ENCODE measurements at places on chromosomes 2 and 18.
A peak's percentile ranks its signal among the peaks of the same experiment; 100 is the strongest.

GRCh38 chr18:45386041-45386655 is 229.1 kb upstream of the SLC14A2 start:
- DNase-seq: no peak

GRCh38 chr2:36808386-36809068 is 112.0 kb downstream of the VIT start:
- DNase-seq: no peak

DNA sequence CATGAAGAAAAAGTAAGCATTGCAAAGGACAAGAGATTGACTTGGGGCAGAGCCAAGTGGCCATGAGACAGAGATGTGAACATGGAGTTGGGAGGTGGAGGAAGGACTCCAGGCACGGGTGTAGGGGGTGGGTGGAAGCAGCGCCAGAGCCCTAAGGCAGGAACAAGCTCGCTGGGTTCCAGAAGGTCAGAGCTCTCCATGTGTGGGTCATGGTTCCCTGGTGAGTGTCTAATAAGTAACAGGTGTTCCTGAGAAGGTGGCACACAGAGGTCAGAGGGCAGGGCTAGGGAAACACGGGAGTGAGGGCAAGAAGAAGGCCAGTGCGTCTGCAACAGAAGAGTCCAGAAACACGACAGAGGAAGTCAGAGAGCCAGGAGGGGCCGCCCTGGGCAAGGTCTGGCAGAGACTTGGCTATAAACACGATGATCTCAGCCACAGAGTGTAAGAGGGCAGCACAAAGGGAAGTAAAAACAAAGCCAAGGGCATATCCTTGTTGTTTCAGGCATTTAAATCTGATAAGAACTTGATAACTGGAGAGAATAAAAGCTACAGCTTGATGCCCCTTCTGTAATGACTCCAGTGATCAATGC is 260.8 kb downstream of the TGIF1 start:
- DNase-seq: peak; percentile 7

- no peak for DNase-seq
Measured at GRCh38 chr2:232528746-232529460, 2.9 kb downstream of the CHRND start.

- DNase-seq: peak; percentile 42
Measured at GRCh38 chr18:32040936-32041335, 22.3 kb downstream of the RNF125 start.

GRCh38 chr2:215812966-215813365 is 200.4 kb downstream of the MREG start:
- DNase-seq: no peak

- no peak for DNase-seq
Measured at GRCh38 chr18:24293254-24293653, 104.4 kb downstream of the OSBPL1A start.

- DNase-seq: no peak
Measured at GRCh38 chr2:45973426-45973825, 322.0 kb downstream of the PRKCE start.

GRCh38 chr18:50327983-50328382 is 40.5 kb upstream of the CXXC1 start:
- no peak for DNase-seq

DNA sequence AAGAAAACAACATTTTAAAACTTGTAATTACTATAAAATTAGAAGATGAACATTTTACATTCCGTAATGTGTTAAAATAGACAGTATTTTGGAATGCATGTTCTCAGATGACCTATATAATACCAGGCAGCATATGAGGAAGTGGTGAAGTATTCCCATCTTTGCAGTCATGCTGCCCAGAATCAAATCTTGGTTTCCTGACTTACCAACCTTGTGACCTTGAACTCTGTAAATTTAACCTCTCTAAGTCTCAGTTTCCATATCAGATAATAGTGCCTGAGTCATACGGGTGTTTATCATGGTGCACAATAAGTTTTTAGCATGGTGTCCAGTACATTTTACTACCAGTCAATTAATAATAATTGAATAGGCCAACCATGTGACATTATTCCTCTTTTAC is 7.3 kb upstream of the GALM start:
- no peak for DNase-seq

GRCh38 chr2:65142515-65142914 is 12.6 kb upstream of the RAB1A start:
- no peak for DNase-seq

GRCh38 chr18:51867767-51868166 is 472.2 kb upstream of the DCC start:
- no peak for DNase-seq

All from CD4-positive, alpha-beta T cell treated with Interferon gamma for 1 hour (primary cell).